ENCODE measurements at places on chromosomes 4 and X. TPM values are rescaled to one million over a fixed set of nuclear protein-coding genes. Genes with fewer than 3 reads are reported as not detected.

DNA sequence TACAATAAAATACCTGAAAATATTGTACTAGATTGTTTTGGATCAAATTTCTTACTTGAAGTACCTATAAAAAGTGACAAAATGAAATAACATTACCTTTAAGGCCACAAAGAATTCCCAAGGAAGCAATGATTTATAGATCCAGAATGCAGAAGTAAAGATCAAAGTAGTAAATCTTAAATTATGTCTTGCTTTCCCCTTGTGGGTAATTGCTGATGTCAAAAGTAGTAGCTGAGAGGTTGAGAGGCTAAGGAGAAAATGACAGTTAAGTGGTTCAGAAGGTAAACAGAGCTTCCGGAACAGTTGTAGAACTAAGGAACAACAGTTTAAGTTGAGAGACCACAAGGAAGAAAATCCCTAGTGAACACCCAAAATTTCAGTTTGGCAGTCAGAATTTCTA, 358.3 kb downstream of the GABRG1 start:
- DNase-seq = no peak

Gene RAB28
- 15.8 TPM for total RNA-seq

DNA sequence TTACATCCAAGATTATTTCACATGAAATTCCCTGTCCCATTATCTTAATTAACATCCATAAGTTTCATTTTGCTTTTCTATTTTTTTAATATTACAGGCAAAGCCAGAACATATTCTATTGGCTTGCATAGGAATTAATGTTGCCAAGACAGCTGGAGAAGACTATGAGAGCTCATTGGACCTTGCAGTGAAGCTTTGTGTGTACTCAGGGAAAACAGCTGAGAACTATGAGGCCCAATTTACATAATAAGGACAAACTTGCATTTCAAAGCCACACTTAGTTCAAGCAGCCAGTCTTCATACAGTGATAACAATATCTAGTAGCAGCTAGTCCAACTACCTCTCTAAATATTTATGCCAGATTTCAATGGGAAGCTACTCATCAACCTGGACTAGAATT, 134.4 kb downstream of the DDX53 start:
- no peak for DNase-seq

- no peak for DNase-seq
These were observed 2.1 kb upstream of the AVPR2 start for GRCh38 chrX:153902385-153902784.

Gene RHOXF2B
- not detected for total RNA-seq

DNA sequence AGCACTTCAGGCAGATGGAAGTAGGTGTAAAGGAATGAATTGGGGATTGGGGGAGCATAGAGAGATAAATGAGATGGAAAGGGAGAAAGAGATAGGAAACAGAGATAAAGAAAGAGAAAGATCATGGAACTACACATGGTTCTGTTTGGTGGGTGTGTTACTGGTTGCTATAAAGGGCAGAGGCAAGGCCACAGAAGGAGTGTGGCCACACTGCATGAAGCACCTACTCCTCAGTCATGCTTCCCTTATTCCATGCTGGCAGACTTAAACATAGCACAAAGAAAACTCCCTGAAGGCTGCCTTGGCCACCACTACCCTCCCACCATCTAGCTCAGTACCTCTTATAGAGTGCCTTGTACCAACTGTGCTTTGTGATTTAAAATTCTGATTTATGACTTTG, 56.9 kb downstream of the OPHN1 start:
- DNase-seq = no peak

DNA sequence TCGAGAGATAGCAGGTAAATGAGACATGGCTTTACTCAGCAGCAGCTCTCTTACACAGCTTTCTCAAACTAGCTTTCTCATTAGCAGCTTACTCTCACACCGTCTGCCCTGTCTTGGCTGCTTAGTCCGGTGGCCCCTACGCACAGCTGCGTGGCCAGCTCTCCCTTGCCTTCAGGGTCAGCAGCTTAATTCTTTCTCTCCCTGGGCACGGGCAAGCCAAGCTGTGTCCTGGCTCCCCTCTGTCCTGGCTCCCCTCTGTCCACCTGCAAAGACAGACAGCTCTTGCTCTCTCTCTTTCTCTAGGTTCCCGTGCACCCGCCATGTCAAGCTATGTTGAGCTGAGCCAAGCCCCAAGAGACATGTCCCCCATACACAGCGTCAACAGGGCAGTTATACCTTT, 39.4 kb downstream of the ZNF185 start:
- DNase-seq = no peak

Gene ABCG2
- 32.5 TPM for total RNA-seq

DNA sequence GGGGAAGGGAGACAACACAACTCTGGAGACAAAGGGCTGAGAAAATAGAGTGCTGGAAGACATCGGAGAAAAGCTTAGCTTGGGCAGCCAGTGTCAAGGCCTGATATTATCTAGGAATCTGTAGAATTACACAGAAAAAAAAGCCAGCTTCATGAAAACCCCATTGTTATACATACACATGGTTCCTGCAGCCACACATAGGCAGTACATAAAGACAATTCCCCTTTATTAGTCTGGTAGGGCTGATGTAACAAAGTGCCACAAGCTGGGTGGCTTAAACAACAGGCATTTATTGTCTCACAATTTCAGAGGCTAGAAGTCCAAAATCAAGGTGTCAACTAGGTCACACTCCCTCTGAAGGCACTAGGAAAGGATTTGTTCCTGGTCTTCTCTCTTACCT, 503.5 kb downstream of the MID1IP1 start:
- DNase-seq = no peak

GRCh38 chr4:52641854-52642563, 17.1 kb downstream of the USP46 start:
- DNase-seq = no peak

Gene RBM47
- total RNA-seq = 301 TPM

GRCh38 chr4:41709844-41710481, 38.6 kb downstream of the PHOX2B start:
- DNase-seq = no peak

- no peak for DNase-seq
These were observed 269.1 kb upstream of the SLIT2 start for GRCh38 chr4:19982556-19982955.

DNA sequence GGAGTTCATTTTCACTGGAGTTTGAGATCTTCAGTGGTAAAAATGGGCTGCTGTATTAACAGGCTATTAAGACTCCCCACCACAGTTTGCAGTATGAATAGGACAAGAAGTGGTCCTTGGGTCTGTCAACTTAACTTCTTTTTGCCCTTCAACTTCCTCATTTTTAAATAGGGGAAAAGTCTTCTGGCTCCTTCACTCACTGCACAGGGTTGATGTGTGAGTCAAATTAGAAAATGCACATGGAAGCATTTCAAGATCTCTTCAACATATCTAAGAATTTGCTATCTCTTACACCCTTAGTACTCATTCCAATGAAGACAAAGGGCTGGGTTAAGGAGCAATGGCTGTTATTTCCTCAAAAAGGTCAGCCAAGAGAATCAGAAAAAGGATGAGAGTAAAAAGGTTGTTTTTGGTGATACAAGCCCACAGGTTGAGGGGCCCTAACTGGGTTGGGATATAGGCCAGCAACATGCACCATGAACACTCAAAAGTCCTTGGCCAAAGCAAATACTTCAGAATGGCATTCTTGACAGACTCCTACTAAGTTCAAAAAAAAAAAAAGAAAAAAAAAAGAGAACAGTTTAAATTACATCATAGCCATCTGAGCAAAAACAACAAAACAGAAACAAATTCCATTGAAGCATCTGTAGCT, 13.4 kb downstream of the PDE5A start:
- no peak for DNase-seq

DNA sequence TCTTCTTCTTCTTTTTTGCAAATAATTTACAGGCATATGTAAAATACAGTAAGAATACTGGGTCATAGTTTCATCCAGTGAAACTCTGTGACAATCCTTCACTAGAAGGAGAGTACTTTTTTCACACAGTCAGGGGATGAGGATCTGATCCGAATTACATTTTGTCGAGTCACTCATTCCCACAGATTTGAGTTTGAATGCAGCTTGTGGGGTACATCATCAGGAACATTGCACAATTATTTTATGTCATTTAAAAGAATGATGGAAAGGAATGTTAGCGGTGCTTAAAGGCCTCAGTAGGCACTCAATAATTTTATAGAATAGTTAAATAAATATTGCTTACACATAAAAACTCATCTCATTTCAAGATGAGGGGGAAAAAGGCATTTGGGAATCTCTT, 88.6 kb downstream of the CHRNA9 start:
- no peak for DNase-seq

- DNase-seq = no peak
These were observed 69.8 kb upstream of the RAI2 start for GRCh38 chrX:17930850-17931249.

Gene TRAPPC2
- total RNA-seq = 21.7 TPM

DNA sequence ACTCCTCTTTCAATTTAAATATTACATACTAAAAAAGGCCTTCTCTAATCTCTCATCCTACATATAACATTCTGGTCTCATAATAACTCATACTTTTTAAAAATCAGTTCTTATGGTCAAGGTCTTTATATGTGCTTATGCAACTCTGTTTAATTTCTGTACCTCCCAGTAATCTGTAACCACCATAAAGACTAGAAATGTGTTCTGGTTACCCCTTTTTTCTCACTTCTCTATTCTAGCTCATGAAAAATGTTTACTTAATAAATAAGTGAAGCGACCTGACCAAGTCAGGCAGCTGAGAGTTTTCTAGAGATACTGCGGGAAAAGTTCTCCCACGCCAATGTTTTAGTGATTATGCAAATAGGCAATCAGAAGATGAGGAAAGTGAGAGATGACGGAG, 548.8 kb upstream of the FAM241A start:
- no peak for DNase-seq

Gene KLHL13
- 3.0 TPM for total RNA-seq

GRCh38 chr4:37453281-37453998, 208.9 kb downstream of the NWD2 start:
- peak; percentile 81 for DNase-seq

DNA sequence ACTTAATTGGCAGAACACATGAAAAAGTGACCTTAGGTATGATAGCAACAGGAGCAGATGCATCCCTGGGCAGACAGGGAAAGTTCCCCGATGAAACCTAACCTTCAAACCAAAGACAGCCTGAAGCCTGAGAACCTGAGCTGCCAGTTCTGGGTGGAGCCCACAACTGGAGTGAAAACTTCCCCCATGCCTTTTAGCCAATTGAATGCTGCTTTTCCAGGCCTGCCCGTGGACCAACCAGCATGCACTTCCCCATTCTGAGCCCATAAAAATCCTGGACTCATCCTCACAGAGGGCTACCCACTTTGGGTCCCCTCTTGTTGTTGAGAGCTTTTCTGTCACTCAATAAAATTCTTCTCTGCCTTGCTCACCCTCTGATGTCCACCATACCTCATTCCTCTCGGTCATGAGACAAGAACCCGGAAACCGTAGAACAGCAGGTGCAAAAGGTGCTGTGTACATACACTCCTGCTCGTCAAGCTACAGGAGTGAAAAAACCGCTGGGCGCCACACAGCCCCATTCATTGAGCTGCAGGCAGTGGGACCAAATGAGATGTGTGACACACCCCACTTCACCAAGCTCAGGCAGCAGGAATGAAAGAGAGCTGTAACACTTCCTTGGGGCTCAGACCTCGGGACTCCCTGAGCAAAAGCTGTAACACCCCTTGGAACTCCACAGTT, 13.9 kb upstream of the SLC7A11 start:
- no peak for DNase-seq

Gene SCML1
- 10.3 TPM for total RNA-seq

Gene STOX2
- 2.7 TPM for total RNA-seq

GRCh38 chr4:76620723-76621468, 185.9 kb downstream of the SHROOM3 start:
- DNase-seq = peak; percentile 78

DNA sequence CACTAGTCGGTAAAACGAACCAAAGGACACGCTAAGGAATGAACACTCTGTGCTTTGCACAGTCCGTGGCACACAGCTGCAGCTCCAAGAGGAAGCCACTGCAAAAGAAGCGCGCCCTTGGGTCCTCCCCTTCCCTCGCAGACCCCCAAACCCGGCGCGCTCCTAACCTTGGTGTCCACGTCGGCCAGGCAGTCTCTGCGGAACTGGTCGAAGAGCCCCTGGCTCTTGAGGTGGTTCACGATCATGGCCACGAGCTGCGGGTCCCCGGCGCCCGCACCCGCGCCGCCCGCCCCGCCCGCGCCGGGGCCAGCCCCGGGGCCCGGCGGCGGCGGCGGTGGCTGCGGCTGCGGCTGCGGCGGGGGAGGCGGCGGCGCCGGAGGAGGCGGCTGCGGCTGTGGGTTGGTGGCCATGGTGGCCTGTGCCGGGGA, 333 bp downstream of the BOD1L1 start:
- peak; percentile 28 for DNase-seq

DNA sequence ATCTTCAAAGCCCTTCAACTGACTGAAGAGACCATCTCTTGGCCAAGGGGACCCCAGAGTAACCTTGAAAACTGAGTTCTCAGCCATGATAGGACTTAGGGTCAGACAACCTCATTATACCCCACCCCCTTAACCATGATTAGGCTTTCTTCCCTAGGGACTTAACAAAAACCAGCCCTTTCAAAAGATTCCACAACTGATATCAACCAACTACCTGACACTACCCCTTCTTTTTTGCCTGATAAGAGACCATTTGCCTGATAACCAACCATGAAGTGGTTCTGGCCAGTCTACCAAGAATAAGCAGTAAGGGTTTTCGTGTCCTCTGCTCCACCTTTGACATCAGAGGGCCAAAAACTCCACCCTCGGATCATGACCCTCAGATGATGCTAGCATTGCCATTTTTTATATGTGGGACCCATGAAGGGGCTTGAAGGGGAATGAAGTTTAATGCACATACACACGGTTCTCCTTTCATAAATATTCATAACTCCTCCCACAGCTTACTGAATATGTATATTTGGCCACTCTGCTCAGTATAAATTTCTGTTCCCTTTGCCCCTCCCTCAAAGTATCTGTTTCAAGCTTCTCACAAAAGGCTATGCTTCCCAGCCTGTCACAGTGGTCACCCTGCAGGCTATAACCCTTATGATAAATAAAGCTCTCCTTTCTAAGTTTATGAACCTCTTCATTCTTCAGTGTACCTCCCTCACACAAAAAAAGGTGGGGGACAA, 12.3 kb downstream of the TBCK start:
- no peak for DNase-seq

Gene TEX11
- 1.0 TPM for total RNA-seq

DNA sequence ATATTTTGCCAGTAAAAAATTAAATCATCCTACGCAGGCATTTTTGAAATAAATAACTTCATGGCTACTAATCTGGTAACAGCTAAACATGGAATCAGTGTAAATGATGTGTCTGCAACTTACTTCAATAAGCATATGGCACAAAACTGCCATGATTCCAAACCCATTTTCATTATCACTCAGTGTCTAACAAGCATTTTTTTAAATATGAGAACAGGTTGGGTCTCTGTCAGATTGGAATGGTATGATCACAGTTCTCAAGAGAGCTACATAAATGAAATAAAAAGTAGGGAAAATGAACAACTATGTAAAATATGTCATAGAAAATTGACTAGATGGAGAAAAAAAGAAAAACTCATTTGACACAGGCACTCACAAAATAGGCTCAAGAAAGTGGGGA, 476.9 kb upstream of the NWD2 start:
- no peak for DNase-seq

GRCh38 chr4:141473952-141474351, 162.4 kb upstream of the IL15 start:
- DNase-seq = no peak

Gene GAGE1
- total RNA-seq = not detected

Gene CTAG1B
- total RNA-seq = not detected

- DNase-seq = no peak
These were observed 15.7 kb downstream of the LRRC66 start for GRCh38 chr4:52004414-52004813.

Measured in left colon (tissue), 2 donors.